Keratinocyte (primary cell): ENCODE measurements at places on chromosomes 2 and 18. TPM values are rescaled to one million over a fixed set of nuclear protein-coding genes. Genes with fewer than 3 reads are reported as not detected.

Gene PARD3B
- 0.77 to 1.4 TPM (median 1.2 TPM) in 3 replicates for polyA plus RNA-seq

Gene THOC1
- 13.6 to 35.8 TPM (median 20.7 TPM) in 3 replicates for polyA plus RNA-seq

Gene TNFRSF11A
- polyA plus RNA-seq: 0.40 to 0.52 TPM (median 0.51 TPM) in 3 replicates

Gene GAL3ST2
- polyA plus RNA-seq: 0.05 TPM in 1 of 3 replicates, not detected in the others

DNA sequence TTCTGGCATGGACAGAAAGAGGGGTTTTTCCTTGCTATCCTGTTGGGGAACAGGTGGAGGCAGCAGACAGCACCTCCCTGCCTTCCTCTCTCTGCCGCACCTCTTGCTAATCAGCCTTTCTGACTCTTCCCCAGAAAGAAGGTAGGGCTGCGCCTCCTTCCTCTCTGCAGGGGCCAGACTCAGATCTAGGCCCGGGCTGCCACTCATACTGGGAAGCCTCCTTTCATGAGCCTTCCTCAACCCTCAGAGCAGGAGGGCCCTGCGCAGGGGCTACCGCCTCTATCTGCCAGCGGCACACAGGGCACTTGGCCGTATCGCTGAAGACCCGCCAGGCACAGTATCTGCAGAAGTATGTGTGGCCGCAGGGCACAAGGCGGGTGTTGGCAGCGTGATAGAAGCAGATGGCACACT, 7.1 kb downstream of the NEURL3 start:
- no peaks in the 10 kb centered on the region for H3K36me3 ChIP-seq
- H3K27ac ChIP-seq: no peak overlapping the region
- peaks cover 7% of the 10 kb centered on the region for H3K4me1 ChIP-seq

DNA sequence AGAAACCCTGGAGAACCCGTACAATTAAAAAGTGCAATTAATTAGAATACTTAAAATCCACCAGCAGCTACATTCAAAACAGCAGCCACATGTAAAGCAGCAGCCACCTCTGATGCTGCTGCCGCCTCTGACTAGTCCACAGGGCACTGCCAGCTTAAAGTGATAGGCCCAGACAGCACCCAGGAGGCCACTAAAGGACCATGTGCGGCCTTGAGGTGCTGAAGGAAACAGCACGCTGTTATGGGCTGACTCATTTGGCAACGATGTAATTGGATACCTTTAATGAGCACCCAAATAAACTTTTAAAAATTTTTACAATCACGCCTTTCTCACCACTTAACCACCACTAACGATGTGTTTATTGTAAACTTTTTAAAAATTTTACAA, 209.3 kb upstream of the NCKAP5 start:
- no peak for DNase-seq
- no peak overlapping the region for H3K4me3 ChIP-seq
- H3K27me3 ChIP-seq: no peaks in the 10 kb centered on the region
- no peaks in the 10 kb centered on the region for H3K4me1 ChIP-seq
- H3K36me3 ChIP-seq: no peaks in the 10 kb centered on the region

GRCh38 chr2:60025496-60025895, 528.0 kb downstream of the BCL11A start:
- DNase-seq: no peak
- H3K27ac ChIP-seq: no peak overlapping the region
- no peak overlapping the region for H3K4me3 ChIP-seq
- H3K27me3 ChIP-seq: no peaks in the 10 kb centered on the region
- no peaks in the 10 kb centered on the region for H3K36me3 ChIP-seq

DNA sequence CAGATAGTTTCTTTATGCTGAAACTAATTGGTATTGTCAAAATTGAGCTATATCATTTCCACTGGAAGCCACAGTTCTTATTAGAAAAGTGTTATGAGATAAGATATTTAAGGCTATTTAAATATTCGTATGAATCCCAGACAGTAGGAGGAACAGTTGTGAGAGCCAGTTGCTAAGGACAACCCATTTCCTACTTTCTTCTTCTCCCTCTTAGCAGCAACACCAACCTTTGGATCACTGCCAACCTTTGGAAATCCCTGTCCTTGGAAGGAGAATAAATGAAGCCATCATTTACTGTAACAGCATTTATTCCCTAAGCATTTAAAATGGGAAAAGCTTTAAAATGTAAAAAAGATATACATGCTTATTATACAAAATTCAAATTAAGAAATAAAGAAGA, 85.8 kb downstream of the PLCL1 start:
- H3K4me1 ChIP-seq: no peaks in the 10 kb centered on the region
- no peak overlapping the region for H3K27ac ChIP-seq
- no peak overlapping the region for H3K4me3 ChIP-seq
- no peaks in the 10 kb centered on the region for H3K36me3 ChIP-seq
- no peak for DNase-seq

GRCh38 chr18:24811950-24812681, 351.7 kb downstream of the HRH4 start:
- H3K27ac ChIP-seq: no peak overlapping the region
- H3K27me3 ChIP-seq: no peaks in the 10 kb centered on the region
- no peaks in the 10 kb centered on the region for H3K36me3 ChIP-seq
- DNase-seq: no peak

DNA sequence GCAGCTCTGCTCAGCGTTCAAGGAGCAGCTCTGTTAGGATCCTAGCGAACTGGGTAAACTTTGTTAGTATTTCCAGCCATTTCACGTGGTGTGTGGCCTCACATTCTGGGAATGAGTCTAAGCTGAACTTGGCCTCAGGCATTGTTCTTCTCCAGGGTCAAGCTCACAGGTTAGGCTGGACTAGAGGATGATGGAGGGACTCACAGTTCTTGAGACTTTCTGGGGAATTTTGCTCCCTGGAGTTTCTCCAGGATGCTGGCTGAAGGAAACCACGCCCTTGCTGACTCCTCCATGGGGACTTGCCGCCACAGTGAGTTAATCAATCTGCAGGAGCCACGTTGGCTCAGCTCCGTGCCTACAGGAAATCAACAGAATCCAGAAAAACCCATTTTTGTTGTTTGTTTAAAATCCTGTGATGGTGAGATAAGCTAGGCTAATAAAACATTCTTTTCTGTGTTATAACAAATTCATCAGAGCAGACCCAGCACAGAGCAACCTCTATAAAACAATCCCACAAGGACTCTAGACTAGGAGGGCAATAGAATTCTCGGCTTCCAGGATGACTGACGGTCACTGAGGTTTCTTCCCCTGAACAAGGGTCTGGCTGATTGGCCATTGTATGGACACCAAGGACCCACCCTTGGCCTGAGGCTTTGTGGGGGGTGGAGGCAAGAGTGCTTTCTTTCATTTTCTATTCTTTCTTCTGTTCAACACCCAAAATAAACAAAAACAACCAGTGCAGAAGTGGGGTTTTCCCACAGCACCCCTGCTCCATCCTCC, 12.6 kb downstream of the CNDP1 start:
- no peak overlapping the region for H3K4me3 ChIP-seq
- DNase-seq: no peak
- H3K36me3 ChIP-seq: no peaks in the 10 kb centered on the region
- peaks cover 6% of the 10 kb centered on the region for H3K4me1 ChIP-seq
- no peak overlapping the region for H3K27ac ChIP-seq

- H3K27me3 ChIP-seq: no peaks in the 10 kb centered on the region
- H3K4me3 ChIP-seq: no peak overlapping the region
- no peak overlapping the region for H3K27ac ChIP-seq
- no peak for DNase-seq
- no peaks in the 10 kb centered on the region for H3K4me1 ChIP-seq
Observed at GRCh38 chr2:138185827-138186226, 221.6 kb downstream of the HNMT start.
